Activated gamma-delta T cell treated with anti-CD3 and anti-CD28 coated beads, Interleukin-2, amount 50 U/mL, for 16 hours (primary cell): ENCODE measurements at places on chromosomes 6 and 20.

- no peak for DNase-seq
Measured at GRCh38 chr20:20668639-20669038, 43.8 kb downstream of the RALGAPA2 start.

DNA sequence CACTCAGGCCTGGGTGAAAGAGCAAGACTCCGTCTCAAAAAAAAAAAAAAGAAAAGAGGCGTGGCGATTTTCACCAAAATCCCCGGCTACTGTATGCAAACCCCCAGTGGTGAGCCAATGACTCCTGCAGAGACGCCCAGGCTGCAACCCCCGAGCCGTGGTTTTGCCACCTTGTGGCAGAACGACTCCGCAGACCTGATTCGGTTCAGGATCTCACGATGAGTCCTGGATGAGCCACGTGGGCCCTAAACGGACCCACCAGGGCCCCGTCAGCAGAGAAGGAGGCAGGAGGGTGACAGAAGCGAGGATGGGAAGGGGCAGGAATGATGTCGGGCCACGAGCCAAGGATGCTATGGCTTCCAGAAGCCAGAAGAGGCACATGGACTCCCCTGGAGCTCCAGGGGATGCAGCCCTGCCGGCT is 42.5 kb downstream of the SLC2A4RG start:
- peak; percentile 34 for DNase-seq

DNA sequence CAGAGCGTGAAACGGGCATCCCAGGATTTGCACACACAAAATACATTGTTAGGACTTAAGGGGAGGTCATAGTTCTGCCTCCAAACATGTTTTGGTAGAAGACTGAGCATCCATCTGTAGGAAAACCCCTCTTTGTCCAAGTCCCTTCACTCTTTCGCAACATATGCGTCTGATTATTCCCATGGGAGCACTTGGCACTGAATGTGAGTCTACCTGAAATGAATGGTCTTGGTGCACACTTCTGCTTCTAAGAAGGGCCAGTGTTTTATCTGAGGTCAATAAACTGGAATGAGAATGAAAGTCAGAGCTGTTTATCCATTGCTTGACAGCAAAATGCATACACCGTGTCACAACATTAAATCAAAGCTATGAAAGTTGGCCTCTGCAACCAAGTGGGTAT is 33.0 kb downstream of the GJA10 start:
- DNase-seq, result no peak

DNA sequence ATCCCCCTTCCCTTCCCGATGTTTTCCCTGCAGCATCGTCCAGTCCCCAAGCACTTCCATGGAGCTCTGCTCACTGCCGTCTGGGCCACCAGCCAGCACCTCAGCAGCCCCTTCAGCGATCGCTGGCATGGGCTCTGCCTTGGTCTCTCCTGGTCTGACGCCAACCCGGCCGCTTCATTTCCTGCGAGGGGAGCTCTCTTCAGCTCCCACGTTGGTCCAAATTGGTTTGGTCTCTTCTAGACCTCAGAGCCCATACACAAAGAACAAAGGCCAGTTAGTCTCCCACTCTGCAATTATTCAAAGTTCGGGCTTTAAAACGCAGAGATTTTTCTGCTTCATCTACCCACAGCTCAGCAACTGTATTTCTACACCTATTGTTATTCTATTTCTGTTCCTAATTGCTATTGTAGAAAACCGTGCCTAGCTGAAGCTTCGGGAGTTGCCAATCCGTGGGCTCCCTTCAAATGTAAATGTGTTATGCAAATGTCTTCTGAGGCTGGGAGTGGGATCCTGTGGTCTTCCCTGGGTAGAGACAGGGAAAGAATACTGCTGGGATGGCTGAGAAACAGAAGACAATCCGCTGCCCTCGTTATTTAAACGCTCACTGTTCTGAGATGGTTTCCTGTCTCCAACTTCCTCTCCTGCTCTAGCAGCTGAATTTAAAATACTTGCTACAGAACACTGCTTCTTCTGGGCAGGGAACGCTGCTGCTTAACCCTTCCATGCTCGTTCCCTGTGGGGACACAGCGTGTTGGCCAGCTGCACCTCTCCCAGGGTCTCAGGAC is 154.2 kb upstream of the QKI start:
- DNase-seq, result no peak

DNA sequence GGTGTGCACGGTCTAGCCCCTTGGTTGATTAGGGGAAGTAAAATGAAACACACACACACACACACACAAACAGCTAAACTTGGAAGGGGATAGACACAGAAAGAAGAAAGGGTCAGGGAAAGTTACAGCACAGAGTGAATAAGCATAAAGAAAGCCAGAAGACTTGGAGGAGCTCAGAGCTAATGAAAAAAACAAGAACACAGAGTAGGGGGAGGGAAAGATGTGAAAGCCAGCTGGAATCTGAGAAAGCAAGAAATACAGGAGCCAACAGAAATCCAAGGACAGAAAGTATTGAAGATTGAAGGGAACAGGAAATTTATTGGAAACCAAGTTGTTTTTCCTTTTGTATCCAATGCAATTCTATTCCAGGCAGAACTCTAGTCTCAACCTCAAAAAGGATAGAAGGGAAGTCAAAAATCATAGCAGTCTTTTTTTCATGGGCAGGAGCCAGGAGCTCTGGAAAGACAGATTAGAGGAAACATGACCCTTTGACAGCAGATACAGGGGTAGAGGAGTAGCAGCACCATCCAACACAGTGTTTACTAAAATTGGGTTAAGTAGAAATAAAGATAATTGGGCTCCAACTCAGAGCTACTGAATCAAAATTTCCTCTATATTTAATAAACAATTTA is 10.1 kb downstream of the HMGCLL1 start:
- DNase-seq, result no peak

DNA sequence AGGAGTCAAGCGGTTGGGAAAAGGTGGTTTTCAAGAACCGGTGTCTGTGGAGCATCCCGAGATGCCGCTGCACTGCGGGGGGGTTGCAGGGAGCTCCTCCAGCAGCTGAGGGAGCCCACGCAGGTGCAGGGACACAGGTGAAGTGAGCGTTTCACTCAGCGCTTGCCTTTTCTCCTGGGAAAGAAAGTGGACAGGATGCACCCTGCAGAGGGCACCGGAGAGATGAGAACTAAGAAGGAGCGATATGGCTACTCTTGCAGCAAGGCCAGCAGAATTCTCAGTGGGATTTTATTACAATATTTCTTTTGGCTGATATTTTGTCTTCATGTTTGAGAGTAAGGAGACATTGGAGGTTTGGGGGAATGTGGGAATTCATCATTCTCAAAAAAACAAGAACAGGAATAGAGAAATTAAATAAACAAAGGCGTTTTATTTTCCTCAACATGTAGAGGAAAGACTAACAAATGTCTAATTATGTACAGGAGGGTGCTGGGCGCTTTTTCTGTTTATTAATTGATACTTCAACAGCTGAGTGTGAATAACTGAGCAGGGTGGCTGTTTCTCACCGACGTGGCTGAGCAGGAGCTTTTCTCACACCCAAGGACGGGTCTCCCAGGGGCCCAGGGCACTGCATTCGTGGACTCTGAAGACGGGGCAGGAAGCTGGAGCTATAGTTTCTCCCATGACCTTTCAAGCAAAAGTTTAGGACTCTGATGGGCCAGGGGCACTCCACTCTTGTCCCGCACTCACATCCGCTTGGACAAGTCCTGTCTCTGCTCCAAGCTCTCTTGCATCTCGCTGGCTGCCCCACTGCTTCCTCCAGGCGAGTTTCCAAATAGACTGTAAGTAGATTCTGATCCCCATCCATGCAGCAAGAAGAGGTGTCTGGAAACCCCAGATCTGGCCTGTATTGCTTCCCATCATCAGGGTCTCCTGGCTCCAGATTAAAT is 176.1 kb downstream of the SMOC2 start:
- no peak for DNase-seq

- peak; percentile 89 for DNase-seq
Measured at GRCh38 chr6:42928986-42929820, at the start of gene CNPY3. CNPY3 (plus strand) TSS chr6:42929480; CDS start chr6:42929571, 91 bp downstream.

DNA sequence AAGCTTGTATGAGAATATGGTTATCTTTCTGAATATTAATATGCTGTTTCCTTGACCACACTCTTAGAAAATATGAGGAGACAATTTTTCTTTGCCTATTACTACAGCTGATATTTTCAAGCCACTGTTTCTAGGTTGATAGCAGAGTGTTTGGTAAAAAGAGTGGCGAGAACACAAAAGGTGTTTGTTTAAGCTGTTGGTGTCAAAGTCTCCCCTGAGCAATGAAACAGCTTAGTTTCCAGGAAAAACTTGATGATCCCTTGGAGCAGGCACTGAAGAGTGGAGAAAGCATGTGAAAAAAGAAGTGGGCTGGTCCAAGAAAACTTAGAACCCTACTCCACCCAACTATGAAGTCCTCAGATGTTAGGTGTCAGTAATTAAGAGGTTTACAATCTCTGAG is 182.7 kb downstream of the TFAP2B start:
- no peak for DNase-seq

- no peak for DNase-seq
Measured at GRCh38 chr6:12083763-12084162, 71.7 kb downstream of the HIVEP1 start.

DNA sequence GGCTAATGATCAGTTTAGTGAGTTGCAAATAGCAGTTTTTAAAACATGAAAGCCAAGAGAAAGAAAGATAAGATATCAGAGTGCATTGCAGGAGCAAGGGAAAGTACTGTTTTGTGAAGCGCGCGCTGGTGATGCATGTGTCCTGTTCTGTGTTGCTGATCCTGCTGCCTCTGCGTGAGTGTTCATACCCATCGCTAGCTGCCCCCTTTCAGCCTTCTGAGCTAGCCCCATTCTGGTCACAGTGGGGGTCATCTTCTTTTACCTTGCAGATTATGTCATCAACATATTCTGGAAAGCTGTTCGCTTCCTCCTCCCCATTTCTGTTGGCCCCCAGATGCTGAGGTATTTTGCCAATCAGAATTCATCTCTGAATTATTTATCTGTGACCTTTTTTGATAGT is 1.9 kb downstream of the MRAP2 start:
- no peak for DNase-seq

- DNase-seq, result no peak
Measured at GRCh38 chr20:50876816-50877215, 54.4 kb downstream of the ADNP start.

GRCh38 chr20:58374027-58374850 is 14.8 kb upstream of the VAPB start:
- DNase-seq, result no peak

DNA sequence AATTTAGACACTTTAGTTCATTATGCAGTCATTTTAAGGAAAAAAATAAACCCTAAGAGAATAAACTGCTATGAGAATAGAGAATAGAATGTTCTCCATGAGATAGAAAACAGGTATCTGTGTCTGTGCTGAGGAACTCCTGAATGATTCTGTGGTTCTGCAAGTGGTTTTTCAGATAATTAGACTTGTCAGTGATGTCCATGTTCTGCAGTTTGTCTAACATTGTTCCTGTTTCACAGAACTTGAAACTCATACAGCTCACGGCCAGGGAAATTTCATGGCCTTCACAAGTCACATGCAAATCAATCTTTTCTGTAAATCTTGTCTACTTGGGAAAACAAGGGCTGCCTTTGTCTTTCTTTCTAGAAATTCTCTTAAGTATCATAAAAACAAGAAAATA is 73.4 kb upstream of the HMGCLL1 start:
- DNase-seq, result no peak

DNA sequence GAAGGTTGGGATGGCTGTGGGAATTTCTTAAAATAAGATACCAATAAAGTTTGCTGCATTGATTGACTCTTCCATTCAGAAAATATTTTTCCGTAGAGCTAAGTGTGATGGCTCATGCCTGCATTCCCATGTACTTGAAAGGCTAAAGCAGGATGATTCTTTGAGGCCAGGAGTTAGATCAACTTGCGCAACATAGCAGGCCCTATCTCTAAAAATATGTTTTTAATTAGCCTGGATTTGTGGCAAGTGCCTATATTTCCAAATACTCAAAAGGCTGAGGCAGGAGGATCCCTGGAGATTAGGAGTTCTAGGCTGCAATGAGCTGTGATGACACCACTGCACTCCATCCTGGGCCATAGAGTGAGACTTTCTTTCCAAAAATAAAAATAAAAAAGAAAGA is 431.2 kb upstream of the PTCHD4 start:
- no peak for DNase-seq

DNA sequence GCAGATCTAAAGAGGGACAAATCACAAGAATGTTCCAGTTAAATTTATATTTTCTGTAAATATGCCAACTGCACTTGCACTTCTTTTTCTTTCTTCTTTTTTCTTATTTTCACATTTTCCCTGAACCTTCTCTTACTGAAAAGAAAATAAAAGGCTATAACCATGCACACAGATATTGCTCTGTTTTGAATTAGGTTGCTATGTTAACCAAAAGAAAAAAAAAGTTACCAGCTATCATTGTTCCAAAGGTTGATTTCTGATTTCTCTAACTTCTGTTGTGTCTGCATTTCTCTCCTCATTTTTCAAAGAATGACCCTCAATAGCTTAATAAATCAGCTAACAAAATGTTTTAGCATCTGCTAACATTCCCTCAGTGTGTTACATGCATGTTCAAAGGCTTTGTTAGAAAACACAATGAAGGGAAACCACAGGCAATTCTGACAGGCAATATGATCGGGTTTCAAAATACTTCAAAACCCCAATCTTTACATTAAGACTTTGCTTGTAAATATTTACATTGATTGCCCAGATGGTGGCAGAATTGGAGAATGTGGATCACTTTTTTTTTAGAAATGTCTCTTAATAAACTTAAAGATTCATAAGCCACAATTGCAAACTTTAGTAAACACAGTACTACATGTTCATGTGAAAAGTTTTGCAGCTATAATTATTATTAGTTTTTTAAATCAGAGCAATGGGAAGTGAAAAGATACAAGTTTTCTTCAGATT is 928.3 kb upstream of the FLRT3 start:
- DNase-seq, result no peak

- no peak for DNase-seq
Measured at GRCh38 chr20:20095114-20095872, 43.0 kb downstream of the CFAP61 start.

DNA sequence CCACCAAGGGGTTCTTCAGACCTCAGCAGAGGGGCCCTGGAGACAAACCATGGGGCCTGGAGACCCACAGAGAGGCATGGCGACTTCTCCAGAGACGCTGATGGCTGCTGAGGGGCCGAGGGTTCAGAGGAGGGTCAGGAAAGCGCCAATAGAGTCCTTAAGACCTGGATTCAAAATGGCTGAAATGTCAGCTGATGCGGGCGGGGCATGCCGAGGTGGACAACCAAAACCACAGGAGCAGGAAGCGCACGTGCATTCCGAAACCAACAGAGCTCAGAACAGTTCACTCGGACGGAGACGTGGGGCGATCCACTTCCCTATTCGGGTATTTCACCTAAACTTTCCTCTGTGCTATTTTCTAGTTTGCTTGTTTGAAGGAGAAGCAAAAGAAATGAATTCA is 99.9 kb upstream of the RIN2 start:
- DNase-seq, result no peak

GRCh38 chr6:132143258-132143657 is 192.1 kb upstream of the CCN2 start:
- DNase-seq, result no peak

- DNase-seq, result no peak
Measured at GRCh38 chr20:16407251-16408067, 165.8 kb downstream of the KIF16B start.

DNA sequence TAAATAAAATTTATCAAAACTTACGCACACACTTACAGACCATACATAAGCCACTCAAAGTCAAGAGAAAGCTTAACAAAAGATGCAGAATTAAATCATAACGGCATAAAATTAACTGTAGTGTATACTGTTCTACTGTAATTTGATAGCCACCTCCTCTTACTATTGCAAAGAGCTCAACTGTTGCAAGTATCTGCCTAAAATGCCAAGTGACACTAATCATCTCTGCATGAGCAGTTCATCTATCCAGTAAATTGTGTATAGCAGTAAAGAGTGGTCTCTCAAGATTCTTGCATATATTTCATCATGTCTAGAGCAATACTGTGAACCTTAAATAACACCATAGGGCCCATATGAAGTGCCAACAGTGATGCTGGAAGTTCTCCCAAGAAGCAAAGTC is 12.3 kb downstream of the OR2H2 start:
- no peak for DNase-seq
